ENCODE measurements at places on chromosomes 13 and 19.

DNA sequence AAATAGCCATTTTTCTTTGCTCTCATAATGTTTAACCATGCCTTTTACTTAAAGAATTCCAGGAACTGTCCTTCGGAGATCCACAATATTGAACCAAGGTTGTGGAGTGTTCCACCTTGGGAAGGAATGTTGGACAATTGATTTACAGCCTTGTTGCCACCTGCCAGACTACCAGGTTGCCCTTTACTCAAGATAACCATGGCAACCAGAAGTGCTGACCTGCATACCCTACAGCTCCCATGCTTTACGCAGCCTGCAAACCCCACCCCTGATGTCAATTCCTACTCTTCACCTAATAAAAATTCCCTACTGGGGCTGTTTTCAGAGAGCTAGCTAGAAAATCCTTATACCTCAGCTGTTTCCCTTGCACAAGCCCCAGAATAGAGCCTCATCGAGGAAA is 151.0 kb upstream of the RXFP2 start:
- no peak for DNase-seq

DNA sequence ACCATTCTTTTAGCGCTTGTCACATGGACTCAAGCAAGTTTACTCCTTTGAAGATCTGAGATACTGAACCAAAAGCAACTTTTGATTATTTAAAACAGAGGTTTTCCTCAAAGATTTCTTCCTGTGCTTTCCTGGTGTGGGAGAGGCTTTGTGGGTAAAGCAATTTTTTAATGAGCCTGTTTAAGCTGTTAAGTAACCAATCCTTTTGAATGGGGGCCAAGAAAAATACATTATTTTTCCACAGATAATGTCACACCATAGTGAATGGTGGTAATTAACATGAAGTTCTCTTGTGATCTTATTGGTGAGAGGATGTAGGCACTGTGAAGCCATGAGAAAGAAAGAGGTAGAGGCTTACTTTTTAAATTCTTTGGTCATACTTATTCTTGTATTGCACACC is 55.8 kb upstream of the OBI1 start:
- no peak for DNase-seq

DNA sequence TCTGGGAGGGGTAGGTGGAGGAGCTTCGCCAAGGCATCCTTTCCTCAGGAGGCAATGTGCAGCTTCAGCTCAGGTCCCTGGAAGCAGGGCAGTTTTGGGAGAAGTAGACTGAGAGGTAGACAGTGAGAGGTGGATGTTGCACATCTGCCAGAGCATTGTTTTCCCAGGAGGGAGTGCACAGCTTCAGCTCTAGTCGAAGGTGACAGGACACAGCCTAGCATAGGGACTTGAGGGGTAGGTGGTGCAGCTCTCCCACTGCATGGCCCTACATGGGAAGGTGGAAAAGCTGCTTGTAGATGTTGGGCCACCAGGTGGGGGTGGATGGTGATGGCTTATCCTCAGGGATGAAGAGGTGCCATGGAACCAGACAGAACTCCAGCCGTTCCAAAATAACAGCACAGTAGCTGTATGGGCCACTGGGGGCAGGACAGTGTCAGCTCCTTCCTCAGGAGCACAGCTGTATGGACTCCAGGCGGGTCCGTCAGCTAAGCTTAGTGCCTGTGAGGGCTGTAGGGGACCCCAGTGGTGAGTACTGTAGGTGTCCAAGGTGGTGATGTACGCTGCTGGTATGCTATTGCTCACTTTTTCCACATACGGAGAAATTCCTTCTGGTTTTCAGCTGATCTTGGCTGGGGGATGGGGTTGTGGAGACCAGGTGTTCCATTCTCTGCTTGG is 17.4 kb upstream of the ZNF543 start:
- DNase-seq, result no peak

GRCh38 chr19:45484273-45484945 is 12.4 kb downstream of the RTN2 start:
- no peak for DNase-seq

GRCh38 chr13:46684287-46685001 is 112.5 kb downstream of the ESD start:
- no peak for DNase-seq

- DNase-seq, result no peak
Measured at GRCh38 chr13:25864116-25864515, 187.7 kb downstream of the SHISA2 start.

DNA sequence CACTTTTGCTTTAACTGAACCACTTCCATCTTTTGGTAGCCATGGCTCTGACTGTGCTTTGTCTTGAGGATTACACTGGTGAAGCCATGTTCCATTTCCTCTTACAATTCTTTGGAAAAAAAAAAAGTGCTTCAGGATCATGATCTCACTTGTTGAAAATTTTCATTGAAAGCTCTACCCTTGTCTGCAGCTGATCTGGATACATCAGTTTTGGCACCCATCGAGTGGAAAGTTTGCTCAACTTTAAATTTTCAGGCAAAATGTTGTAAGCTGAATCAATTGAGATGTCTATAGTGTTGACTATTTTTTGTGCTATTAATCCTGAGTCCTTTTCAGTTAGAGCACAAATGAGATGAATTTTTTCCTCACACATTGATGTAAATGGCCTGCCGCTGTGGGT is 48.3 kb upstream of the RFXAP start:
- DNase-seq, result no peak

DNA sequence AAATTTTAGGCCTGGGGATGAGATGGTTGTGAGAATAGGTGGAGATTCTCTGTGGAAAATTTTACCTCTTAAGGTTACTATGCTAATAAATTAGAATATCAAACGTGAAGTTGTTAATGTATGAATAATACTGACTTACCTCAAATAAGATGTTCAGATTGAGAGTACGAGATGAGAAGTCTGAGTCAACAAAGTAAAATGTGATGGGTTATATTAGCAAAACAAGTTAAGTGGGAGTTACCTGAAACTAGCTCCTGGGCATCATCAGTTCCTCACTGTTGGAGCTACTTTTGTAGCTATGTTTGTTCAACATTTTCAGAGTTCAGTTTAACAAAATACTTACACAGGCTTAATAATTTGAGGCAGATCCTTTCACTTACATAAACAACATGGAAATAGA is 108.6 kb downstream of the PIBF1 start:
- no peak for DNase-seq

DNA sequence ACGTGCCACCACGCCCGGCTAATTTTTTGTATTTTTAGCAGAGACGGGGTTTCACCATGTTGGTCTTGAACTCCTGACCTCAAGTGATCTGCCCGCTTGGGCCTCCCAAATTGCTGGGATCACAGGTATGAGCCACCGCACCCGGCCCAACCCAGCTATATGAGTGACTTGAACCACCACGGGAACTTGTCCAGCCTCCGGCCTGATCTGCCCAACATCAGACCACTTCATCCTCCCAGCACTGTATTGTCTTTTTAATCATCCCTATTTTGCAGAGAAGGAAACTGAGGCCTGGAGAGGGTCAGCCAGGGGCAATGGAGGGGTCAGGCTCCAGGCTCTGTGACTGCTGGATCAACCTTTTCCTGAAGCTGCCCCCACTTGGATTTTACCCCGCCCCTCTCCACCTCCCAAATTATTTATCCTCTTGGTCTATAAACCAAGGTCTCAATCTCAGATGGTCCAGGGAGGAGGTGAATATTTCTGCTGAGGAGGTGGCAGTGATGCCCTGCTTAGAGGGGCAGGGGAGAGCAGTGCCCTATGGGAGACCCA is 893 bp upstream of the PLIN3 start:
- no peak for DNase-seq

- DNase-seq, result no peak
Measured at GRCh38 chr13:97559981-97560380, 126.0 kb downstream of the RAP2A start.

DNA sequence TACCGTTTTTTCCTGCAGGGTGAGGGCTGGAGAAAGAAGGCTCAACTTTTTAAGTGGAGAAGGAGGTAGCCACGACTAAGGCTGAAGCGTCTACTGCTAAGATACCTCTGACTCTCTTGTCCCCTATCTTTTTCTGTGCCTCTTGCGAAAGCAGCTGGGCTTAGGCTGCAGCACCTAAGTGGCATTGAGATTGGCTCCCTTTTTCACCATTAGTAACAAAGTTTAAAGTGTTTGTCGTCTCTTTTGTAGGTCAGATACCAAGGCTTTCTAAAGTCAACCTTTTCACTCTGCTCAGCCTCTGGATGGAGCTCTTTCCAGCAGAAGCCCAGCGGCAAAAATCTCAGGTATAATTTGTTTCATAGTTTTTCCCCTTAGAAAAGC is 887 bp downstream of the CDADC1 start:
- DNase-seq, result no peak

DNA sequence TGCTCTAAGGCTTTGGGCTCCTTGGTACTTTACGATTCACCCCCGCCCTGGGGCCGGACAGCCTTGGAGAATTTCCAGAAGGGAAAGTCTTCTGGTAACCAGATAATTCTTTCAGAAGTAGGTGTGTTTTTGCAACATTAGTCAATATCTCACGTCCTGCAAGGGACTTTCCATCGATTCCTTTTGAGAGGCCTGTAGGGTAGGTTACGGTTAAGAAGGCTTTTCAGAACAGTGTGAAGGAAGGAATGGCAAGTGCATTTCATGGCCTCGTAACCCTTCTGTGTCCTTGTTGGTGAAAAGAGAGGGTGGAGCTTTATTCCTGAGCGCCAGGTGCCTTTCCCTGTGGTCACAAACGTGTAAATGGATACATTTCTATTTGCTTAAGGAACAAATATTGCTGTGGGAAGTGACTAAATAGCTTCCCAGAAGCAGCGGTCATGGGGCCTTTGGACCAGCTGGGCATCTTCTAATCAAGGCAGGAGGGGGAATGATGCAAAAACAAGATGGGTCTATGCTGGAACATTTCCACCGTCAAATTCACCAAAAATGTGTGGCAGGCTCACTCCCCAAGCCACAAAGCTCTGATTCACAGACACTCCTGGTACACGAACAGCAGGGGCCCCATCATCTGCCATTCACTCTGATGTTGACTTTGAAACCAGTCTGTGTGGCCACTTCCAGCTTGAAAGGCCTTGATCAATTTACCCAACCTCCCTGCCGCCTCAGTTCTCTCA is 99.2 kb downstream of the ANKRD10 start:
- DNase-seq, result no peak

DNA sequence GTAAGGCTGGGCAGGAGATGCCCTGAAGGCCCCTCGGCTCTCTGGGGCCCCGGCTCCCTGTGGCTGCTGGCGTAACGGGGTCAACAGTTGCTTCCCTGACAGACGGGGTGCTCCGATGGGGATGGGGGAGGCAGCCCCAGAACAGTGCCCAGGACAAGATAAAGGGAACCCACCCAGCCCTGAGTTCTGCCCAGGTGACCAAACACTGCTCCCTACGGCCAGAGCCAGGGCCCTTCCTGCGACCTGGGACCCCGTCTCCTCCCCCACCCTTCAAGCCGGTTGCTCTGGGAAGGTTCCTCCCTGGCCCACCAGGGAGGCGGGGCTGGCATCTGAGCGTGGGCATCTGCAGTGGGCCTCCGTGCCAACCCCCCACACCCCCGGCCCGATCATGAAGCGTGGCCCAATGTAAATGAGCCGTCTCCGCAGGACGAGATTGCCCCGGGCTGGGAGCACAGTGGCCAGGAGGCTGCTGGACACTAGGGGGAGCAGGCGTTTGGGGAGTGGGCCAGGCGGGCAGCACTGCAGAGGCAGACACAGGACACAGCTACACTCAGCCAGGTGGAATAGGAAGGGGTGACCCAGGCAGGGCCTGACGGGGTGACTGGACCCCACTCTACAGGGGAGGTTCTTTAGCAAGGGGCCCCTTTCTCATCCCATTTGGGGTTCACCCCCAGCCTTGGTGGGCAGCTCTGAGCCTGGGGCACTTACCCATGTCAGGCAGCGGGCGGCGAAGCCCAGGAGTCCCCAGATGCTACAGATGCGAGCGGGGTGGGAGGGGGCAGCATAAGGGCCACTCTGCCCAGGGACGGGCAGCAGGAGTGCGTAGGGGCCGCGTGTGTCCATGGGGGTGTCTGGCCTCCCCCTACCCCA is 1.2 kb upstream of the NKPD1 start:
- no peak for DNase-seq

- peak; percentile 31 for DNase-seq
Measured at GRCh38 chr19:46356149-46357055, 9.5 kb downstream of the PPP5C start.

Data from left forelimb (tissue), 1 donor.